Endodermal cell (in vitro differentiated cells): ENCODE measurements at places on chromosomes 4 and X. TPM values are rescaled to one million over a fixed set of nuclear protein-coding genes. Genes with fewer than 3 reads are reported as not detected.

- H3K4me1 ChIP-seq, result no peaks in the 10 kb centered on the region
- H3K27ac ChIP-seq, result no peak overlapping the region
- peaks cover 22% of the 10 kb centered on the region for H3K36me3 ChIP-seq
- H3K27me3 ChIP-seq, result no peaks in the 10 kb centered on the region
- no peak for DNase-seq
Observed at GRCh38 chr4:2248821-2249261, 6.9 kb upstream of the HAUS3 start.

DNA sequence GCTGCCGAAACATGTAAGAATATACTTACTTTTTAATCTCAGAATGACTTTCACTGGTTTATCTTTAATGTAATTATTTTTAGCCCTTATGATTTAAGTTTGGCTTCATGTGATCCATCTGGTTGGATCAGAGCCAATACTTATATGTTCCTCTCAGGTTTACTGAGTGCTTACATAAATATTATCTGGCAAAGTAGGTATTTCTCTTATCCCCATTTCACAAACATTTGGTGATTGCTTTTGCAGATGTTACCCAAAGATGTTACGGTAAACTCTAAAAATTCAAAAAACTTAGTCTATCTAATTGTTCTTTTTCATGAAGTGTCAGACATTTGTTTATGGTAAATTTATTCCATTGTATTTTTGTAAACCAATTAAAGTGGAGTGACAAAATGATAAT, 115.0 kb upstream of the TLL1 start:
- no peaks in the 10 kb centered on the region for H3K36me3 ChIP-seq
- H3K4me3 ChIP-seq, result no peak overlapping the region
- H3K4me1 ChIP-seq, result no peaks in the 10 kb centered on the region
- H3K27ac ChIP-seq, result no peak overlapping the region

DNA sequence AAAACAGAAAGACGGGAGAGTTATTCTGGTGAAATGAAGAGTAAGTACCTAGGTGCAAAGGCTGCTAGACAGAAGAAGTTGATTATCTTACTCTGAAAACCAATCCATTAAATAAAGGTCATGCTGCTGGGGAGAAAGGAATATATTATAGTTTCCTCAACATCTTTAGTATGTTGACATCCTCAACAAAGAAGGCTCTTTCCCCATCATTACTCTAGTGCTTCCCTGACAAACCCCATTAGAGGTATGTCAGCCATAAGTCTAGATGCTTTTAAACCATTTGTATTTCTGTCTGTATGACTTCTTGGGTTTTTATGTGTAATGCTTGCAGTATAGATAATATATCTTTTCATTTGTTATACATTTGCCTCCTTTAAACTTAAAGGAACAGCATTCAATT, 75.9 kb downstream of the ADGRL3 start:
- H3K27me3 ChIP-seq, result no peaks in the 10 kb centered on the region
- no peak overlapping the region for H3K4me3 ChIP-seq
- H3K36me3 ChIP-seq, result no peaks in the 10 kb centered on the region

- H3K36me3 ChIP-seq, result peaks cover 7% of the 10 kb centered on the region
- H3K27ac ChIP-seq, result no peak overlapping the region
- H3K4me1 ChIP-seq, result no peaks in the 10 kb centered on the region
- no peak overlapping the region for H3K4me3 ChIP-seq
- no peaks in the 10 kb centered on the region for H3K27me3 ChIP-seq
Observed at GRCh38 chr4:101037938-101038413, 309.4 kb downstream of the PPP3CA start.

ZAR1 gene
- not detected in 3 replicates for total RNA-seq

DNA sequence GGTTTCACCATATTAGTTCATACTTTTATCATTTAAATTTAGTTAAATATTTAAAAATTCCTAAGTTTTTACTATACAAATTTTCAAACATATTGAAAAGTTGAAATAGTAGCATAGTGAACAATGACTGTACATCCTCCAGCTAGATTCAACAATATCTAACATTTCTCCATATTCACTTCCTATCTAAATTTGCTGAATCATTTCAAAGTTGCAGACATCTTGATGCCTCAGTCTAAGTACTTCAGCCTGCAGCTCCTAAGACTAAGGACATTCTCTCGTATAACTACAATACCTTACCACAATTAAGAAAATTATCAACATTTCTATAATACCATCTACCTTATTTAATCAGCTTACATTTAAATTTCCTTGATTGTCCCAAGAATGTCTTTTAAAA, 132.7 kb downstream of the TMEM164 start:
- H3K4me1 ChIP-seq, result no peaks in the 10 kb centered on the region
- DNase-seq, result no peak
- no peak overlapping the region for H3K27ac ChIP-seq
- no peaks in the 10 kb centered on the region for H3K27me3 ChIP-seq

PIR gene
- total RNA-seq, result 33.2 and 34.2 TPM in 2 replicates

DNA sequence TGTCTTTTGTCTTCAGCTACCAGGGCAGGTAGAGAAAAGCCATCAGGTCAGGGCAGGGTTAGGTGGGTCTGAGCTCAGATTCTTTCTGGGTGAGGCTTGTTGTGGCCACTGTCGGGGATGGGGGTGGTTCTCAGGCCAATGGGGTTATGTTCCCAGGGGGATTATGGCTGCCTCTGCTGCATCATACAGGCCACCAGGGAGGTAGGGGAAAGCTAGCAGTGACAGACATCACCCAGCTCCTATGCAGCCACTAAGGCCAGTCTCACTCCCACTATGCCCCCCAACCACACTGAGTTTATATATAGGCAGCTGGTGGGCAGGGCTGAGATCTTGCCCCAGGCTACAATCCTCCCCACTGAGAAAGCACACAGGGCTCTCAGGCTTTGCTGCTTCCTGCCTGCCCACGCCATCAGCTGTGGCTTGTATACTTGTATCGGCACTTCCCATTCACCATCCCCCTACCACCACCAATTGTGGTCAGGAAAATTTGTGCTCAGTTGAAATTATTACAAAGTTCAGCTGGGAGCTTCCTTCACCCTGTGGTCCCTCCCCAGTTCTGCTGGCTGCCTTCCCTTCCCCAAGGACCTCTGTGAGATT, 72.6 kb upstream of the PTPN13 start:
- H3K4me1 ChIP-seq, result no peaks in the 10 kb centered on the region
- H3K27me3 ChIP-seq, result no peaks in the 10 kb centered on the region
- DNase-seq, result no peak
- H3K27ac ChIP-seq, result no peak overlapping the region

MAML3 gene
- total RNA-seq, result 25.8 and 29.2 TPM in 2 replicates

ABRAXAS1 gene
- 26.0 to 32.6 TPM (median 31.5 TPM) in 3 replicates for total RNA-seq

NUDT11 gene
- total RNA-seq, result 13.9 to 16.8 TPM (median 16.2 TPM) in 3 replicates

DNA sequence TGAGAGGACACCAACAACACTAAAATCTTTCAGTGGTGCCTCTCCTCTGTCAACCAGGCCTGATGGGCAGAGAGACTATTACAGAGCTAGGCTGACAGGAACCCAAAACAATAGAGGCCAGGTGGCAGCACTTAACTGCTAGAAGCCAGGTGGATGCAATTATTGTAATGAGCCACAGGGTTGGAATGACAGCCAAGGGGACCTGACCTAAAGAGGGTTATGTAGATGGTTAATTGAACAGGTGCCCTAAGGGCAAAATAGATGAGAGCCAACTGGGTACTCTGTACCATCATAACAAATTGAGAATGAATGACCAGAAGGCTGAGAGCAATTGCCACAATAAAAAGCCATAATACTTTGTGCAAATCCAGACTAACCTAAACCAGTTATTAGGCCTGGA, 24.7 kb upstream of the FRAS1 start:
- no peak overlapping the region for H3K27ac ChIP-seq
- H3K4me3 ChIP-seq, result no peak overlapping the region
- no peak for DNase-seq
- H3K36me3 ChIP-seq, result no peaks in the 10 kb centered on the region
- H3K4me1 ChIP-seq, result no peaks in the 10 kb centered on the region

DNA sequence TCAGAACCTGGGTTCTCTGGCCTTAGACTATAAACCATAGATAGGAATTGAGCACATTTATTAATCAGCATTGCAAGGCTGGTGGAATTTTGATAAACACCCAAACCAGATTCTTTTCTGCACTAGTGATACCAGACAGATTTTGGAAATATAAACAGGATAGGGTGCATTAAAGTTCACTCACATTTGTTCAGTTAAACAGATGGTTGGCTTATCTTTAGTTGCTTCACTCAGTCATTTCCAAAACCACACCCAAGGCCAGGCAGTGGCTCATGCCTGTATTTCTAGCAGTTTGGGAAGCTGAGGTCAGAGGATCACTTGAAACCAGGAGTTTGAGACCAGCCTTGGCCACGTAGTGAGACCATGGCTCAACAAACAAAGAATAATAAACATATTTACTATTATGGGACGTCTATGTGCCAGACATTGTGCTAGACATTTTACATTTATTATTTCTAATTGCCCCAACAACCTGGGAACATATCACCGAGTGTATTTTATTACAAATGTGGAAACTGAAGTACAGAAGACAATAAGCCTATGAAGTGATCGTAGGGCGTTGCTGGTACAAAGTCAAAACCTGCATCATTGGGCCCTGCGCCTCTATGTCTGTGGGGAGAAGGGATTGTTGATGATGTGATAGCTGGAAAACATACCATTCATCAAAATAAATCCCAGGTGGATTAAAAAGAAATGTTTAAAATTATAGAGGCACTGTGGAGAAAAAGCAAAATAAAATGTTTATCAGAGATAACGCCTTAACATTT, 15.0 kb downstream of the ADD1 start:
- no peak overlapping the region for H3K27ac ChIP-seq
- H3K4me1 ChIP-seq, result peaks cover 23% of the 10 kb centered on the region
- H3K36me3 ChIP-seq, result peaks cover 44% of the 10 kb centered on the region
- no peak for DNase-seq
- no peaks in the 10 kb centered on the region for H3K27me3 ChIP-seq

DNA sequence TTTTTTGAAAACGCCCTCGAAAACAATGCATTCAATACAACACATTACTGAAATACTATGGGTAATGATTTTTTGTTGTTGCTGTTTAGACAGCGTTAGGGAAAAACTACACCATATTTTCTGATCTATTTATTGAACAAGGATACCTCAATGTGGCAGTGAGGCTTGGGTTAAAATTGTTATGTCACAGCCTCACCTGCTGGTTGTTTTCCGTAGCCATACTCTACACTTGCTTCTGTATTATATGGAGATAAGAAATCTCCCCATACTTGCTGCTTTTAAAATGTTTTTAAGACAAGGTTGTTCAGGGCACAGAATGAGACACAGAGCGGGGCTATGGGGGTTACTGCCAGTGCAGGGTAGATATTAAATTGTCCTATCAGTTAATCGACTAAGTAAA, 221.6 kb upstream of the FTHL17 start:
- no peak overlapping the region for H3K27ac ChIP-seq
- H3K36me3 ChIP-seq, result no peaks in the 10 kb centered on the region
- H3K4me3 ChIP-seq, result no peak overlapping the region
- DNase-seq, result no peak
- H3K4me1 ChIP-seq, result no peaks in the 10 kb centered on the region
- H3K27me3 ChIP-seq, result no peaks in the 10 kb centered on the region

DNA sequence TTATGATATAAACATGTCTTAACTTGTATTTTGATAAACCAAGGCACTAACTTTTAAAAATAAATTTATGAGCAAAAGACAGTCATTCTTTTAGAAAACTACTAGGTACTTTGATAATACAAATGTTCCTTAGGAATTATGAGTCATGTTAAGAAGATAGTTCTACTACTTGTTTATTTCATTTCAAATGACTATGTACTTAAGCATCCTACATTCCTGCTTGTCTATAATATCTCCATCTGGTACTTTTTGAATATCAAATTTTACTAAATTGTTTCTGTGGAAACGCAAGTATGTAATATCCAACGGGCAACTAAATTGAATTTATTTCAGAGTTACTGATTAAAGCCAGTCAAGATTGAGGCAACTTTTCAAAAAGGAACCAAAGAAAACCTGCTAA, 61.8 kb downstream of the CAMK2D start:
- H3K36me3 ChIP-seq, result peaks cover 20% of the 10 kb centered on the region
- no peak overlapping the region for H3K4me3 ChIP-seq
- no peaks in the 10 kb centered on the region for H3K4me1 ChIP-seq
- no peak overlapping the region for H3K27ac ChIP-seq
- no peaks in the 10 kb centered on the region for H3K27me3 ChIP-seq

- H3K4me3 ChIP-seq, result no peak overlapping the region
- no peak for DNase-seq
- H3K27me3 ChIP-seq, result no peaks in the 10 kb centered on the region
- H3K4me1 ChIP-seq, result peaks cover 2% of the 10 kb centered on the region
- no peak overlapping the region for H3K27ac ChIP-seq
Observed at GRCh38 chr4:73066445-73066844, 3.1 kb downstream of the COX18 start.

HMX1 gene
- total RNA-seq, result 0.79 and 1.2 TPM in 2 replicates

DNA sequence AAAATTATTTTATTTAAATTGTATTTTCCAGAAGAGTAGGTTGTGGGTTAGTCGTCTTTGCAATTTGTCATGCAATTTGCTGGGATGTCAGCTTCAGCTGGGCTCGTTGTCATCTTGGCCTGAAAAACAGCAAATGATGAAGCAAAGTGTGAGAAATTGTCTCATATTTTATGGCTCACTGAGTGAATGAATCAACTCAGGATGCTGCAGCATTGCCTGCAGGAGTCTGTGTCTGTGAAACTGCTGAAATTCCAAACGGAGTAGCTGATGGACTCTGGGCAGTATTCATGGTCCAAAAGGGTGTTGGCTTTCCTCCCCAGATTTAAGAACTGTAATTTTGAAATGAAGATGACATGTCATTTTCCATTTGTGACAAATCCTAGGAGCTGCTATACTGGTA, 37.2 kb downstream of the CXCL8 start:
- no peak overlapping the region for H3K27ac ChIP-seq
- H3K4me1 ChIP-seq, result no peaks in the 10 kb centered on the region
- no peaks in the 10 kb centered on the region for H3K36me3 ChIP-seq
- H3K27me3 ChIP-seq, result no peaks in the 10 kb centered on the region
- DNase-seq, result no peak
- no peak overlapping the region for H3K4me3 ChIP-seq

GRCh38 chr4:100420571-100420970, 97.3 kb downstream of the EMCN start:
- no peak for DNase-seq
- H3K36me3 ChIP-seq, result no peaks in the 10 kb centered on the region
- H3K4me1 ChIP-seq, result no peaks in the 10 kb centered on the region
- no peaks in the 10 kb centered on the region for H3K27me3 ChIP-seq

- DNase-seq, result no peak
- no peak overlapping the region for H3K4me3 ChIP-seq
- H3K36me3 ChIP-seq, result no peaks in the 10 kb centered on the region
- no peak overlapping the region for H3K27ac ChIP-seq
- peaks cover 21% of the 10 kb centered on the region for H3K4me1 ChIP-seq
Observed at GRCh38 chr4:16043642-16044498, 40.0 kb downstream of the PROM1 start.
